ENCODE measurements at places on chromosomes 13 and 19.

GRCh38 chr19:50377051-50377461 is 799 bp downstream of the NR1H2 start:
- DNase-seq, result no peak

GRCh38 chr13:98869408-98870090 is 108.3 kb downstream of the DOCK9 start:
- no peak for DNase-seq

DNA sequence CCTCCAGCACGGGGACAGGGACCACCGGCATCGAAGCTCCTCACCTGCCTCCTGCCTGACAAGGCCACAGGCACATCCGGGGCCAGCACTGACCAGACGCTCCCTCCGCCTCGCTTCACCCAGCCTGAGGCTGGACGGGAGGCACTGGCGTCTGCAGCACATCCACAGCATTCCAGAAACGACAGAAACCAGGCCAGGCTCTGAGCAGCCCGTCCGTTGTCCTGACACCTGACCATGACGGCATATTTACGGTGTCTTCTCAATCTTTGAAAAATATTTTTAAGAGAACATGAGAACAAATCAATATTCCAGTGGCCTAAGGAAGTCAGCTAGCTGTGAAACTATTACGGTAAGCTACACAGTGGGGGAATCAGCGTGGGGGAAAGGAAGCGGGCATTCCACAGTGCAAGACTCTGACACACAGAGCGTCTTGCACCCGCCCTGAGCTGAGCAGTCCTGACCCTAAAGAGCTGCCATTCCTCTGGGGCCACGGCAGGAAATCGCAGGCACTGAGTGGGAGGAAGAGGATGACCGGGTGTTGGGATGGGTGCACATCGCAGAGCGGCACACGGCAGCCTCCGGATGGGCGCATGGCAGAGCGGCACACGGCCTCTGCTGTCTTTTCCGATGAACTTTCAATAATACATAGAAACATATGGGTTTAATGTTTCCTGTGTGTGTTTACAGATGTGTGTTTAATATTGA is 26.8 kb downstream of the RASA3 start:
- no peak for DNase-seq

GRCh38 chr13:91358387-91358782 is 10.9 kb downstream of the MIR17HG start:
- no peak for DNase-seq

DNA sequence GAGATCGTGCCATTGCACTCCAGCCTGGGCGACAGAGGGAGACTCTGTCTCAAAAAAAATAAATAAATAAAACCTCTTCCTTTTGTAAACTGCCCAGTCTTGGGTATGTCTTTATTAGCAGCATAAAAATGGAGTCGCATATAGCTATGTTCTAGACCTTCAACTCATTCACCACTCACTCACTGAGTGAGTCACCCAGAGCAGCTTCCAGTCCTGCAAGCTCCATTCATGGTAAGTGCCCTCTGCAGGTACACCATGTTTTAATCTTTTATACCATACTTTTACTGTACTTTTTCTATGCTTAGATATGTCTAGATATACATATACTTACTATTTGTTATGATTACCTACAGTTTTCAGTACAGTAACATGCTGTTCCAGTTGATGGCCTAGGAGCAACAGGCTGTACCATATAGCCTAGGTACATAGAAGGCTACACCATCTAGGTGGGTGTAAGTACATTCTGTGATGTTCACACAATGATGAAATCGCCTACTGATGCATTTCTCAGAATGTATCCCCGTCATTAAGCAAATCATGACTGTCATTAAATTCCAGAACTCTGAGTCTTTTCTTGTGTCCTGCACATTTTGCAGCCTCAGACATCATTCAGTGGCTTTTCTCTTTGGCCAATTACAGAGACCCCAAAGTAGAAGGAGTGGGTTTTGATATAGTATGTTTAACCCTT is 13.7 kb upstream of the FARP1 start:
- DNase-seq, result no peak

GRCh38 chr19:17778251-17778967 is 16.5 kb upstream of the B3GNT3 start:
- no peak for DNase-seq

- DNase-seq, result peak; percentile 90
These were observed 350 bp upstream of the USP12 start for GRCh38 chr13:27171827-27172494.

DNA sequence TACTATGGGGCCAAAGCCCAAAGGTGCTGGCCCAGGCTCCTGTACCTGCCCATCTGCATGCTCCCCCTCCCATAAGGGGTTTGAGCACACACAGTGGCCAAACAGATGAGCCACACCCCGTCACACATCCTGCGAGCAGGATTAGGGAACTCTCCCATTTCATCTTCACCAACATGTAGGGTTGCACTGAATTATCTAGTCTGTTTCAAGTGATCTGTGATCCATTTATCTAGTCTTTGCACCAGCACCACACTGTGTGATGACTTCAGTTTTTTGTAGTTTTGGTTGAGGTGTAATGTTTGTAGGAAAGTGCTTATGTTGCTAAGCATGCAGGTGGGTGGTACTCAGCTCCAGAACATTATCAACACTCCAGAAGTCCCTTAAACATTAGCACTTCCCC is 249.3 kb downstream of the MYO16 start:
- no peak for DNase-seq

DNA sequence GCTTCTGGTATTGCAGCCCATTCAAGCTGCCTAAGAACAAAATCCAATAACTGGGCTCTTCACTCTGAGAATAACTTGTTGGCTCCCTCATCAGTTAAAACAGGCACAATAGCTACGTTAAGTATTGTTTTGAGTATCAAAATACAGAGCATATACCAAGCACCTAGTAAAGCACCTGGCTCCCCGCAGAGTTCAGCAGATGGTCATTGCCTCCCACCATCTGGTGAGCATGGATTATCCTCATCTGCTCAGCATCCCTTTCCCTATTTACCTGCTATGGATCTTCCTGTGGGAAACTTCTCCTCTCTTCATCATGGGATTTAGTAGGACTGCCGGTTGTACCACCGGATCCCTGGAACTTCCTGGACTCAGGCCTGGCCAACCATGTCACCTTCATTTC is 199.2 kb upstream of the MAB21L1 start:
- DNase-seq, result no peak

DNA sequence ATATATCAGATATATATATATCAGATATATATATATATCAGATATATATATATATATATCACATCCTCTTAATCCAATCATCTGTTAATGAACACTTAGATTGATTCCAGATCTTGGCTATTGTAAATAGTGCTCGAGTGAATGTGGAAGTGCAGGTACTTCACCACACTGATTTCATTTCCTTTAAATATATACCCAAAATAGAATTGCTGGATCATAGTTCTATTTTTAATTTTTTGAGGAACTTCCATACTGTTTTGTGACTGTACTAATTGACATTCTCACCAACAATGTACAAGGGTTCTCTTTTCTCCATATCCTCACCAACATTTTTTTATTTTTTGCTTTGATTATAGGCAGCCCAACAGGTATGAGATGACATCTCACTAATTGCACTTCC is 277.5 kb downstream of the NHLRC3 start:
- DNase-seq, result no peak

- DNase-seq, result no peak
These were observed 148.0 kb downstream of the FOXO1 start for GRCh38 chr13:40518481-40518882.

DNA sequence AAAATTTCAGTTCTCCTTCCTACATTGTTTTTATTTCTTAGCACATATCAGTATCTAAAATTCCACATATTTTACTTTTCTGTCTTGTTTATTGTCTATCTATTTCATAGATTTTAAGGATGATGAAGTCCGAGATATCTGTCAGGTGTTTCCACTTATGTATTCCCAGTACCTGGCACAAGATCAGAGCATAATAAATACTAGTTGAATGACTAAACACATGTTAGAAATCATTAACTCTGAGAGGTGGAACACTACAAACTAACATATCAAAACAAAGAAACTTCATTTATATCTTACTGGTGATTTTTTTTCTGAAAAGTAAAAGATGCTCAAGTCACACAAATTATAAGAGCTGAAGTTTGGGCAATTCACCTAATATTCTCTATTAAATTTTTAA is 1208.3 kb downstream of the PCDH9 start:
- no peak for DNase-seq

DNA sequence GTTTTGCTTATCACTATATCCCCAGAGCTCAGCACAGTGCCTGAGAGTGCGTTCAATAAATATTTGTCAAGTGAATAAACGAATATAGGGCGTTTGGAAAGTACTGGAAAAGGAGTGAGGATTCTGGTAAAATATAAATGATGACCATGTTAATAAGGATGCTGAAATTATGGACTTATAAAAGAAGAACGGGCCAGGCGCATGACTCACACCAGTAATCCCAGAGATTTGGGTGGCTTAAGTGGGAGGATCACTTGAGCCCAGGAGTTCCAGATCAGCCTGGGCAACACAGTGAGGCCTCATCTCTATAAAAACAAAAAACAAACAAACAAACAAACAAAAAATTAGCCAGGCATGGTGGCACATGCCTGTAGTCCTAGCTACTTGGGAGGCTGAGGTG is 198.1 kb downstream of the VWA8 start:
- no peak for DNase-seq

GRCh38 chr19:10105509-10106099 is 558 bp upstream of the PPAN start:
- DNase-seq, result peak; percentile 60

DNA sequence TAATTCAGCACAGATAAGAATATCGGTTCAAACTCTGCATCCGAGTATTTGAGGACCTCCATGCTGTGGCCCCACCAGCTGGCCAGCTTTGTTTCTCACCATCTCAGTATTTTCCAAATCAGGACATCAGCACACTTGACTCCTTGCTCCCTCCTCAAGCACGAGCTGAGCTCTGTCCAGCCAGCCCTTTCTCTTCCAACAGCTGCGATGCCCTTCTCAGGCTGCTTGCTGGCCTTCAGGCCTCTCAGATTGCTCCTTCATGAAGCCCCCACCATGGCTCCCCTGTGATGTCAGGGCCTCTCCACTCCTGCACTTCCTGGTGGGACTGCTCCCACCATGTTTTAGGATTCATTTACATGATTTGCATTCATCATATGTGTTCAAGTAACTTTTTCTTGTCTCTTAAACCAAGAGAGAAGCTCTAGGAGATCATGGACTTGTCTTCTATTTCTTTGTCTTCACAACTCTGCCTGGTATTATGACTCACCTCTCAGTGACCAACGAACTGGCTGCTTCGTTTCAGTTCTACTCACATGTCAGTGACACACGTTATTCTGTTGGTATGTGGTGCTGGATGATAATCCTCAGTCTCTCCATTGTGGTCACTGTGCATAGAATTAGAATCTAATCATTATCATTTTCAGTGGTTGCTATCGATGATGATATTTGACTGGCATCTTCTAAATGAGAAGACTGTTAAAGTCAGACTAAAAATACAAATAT is 471.7 kb downstream of the EFNB2 start:
- DNase-seq, result no peak

GRCh38 chr13:39385621-39386231 is 217.3 kb downstream of the LHFPL6 start:
- DNase-seq, result no peak

DNA sequence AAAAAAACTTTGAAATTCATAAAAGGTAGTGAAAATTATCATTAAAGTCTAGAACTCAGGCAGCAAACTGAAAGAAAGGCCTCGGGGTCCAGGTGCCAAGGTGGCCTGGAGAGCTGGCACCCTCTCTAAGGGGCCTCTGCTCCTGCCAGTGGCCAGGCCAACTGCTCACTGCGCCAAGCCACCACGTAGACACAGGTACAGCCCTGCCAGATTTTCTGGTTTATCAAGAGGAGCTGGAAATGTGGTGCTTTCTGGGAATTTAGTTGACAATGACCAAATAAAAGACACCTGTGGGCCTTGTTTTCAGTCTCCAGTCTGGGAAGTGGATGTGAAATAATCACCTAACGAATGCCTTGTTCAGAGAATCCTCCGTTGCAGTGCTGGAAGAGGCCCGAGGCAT is 22.8 kb downstream of the ZNF574 start:
- no peak for DNase-seq

DNA sequence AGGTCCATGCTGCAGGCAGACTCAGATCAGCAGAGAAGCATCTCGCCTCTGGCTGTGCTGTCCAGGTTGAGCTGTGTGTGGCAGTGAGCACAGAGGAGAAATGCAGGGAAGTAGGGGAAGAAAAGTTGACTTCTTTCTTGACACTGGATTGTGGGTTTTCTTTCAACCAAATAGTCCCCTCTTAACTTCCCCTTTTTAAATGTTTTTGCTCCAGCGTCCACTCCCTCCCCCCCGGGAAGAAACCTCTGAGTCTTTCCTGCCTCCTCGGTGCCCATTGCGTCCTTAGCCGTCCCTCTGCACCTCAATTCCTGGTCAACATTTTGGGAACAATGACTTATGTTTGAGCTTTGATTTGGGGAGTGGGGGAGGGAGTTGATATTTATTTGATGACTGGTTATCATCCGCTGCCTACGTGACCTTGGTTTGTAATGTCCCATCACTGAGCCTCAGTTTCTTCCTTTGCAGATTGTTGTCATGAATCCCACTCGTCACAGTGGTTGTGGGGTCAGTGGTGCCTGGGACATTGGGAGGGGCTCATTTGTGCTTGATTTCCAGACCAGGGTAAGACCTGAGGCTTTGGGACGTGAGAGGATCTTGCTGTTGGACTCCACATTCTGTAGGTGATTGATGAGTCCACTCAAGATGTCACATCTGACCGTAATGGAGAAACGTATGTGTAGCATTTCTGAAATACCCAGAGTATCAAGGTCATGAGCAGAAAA is at the start of gene LILRB2:
Gene LILRB2 (minus strand): TSS at position 104 of the 722 bp plus-strand sequence. CDS start 614 bp downstream, outside the sequence.
- no peak for DNase-seq

GRCh38 chr13:43058318-43058674 is 34.9 kb downstream of the DNAJC15 start:
- DNase-seq, result no peak

DNA sequence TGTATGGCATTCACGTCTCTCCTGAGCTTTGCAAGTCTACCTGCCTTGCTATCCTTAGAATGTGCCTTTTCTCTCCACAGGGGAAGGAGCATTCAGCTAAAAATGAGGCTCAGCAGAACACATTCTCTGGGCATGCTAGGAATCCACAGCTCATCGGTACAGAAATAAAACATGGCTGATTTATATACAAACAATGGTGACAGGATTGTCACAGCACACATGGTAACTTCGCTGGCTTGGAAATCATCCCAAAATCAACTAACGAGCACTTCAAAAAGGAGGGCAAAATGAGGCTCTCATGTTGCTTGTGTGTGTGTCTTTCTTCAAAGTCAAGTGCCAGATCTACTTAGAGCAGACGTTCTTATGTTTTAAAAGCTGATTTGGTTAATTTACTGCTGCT is 373.0 kb downstream of the FGF14 start:
- DNase-seq, result no peak

DNA sequence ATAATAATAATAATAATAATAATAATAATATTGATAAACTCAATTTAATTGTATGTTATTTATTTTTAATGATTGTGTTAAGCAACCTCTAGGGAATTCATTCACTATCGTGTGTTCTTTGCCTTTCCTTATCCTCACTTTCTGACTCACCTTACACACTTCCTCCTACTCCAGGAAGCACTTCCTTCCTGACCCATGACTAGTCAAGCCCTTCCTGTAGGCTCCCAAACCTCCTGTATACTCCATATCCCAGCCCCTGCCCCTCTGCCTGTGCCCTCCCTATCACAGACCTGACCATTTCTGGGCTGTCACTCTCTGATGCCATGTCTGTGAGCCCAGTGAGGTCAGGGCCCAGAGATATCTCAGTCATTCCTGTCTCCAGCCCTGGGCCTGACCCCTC is 7.6 kb downstream of the LGALS4 start:
- DNase-seq, result no peak

All from stimulated activated CD8-positive, alpha-beta memory T cell treated with anti-CD3 and anti-CD28 coated beads, Interleukin-4, amount 100 ng/mL, for 1 hour (primary cell).